GM19239 (cell line): ENCODE measurements at places on chromosomes 7 and 10.

- DNase-seq: peak; percentile 13
Observed at GRCh38 chr7:18356191-18356645, 139.3 kb upstream of the HDAC9 start.

GRCh38 chr10:121531076-121531829 is 67.0 kb downstream of the FGFR2 start:
- DNase-seq: no peak

DNA sequence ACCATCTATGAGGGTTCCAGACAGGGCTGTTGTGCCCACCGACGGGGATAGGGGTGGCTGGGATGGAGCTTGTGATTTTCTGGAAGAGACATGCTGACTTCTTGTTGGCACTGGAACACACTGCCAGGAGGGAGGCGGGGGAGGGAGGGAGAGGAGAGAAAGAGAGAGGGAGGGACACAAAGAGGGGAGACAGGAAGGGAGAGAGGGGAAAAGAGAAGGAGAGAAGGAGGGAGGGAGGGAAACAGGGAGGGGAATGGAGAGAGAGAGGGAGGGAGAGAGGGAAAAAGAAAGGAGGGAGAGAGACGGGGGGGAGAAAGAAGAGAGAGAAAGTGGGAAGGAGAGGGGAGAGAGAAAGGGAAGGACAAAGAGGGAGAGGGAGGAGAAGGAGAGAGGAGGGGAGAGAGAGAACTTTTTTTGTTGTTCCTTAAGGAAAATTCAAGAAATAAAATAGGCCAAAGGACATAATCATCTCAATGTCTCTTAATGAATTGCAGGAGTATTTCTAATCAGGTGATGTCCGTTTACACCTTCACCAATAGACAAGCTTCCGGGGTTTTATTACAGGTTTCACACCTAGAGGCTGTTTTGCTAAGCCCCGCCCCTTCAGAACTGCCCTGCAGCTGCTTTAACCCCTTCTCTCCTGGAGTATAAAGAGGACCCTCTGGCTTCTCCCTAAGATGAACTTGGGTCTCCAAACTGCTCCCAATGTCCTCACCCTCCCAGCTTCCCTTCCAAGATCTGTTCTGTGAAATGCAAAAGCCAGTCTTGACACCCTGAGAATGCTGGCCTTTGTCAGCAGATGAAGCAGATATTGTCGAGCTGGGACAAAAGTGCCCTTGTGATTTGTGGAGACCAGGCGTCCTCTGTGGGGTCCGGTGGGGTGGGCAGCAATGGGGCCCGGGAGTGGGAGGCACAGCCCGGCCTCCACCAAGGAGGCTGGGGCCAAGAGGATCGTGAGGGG is 82.0 kb upstream of the GTF2IRD1 start:
- peak; percentile 55 for DNase-seq

DNA sequence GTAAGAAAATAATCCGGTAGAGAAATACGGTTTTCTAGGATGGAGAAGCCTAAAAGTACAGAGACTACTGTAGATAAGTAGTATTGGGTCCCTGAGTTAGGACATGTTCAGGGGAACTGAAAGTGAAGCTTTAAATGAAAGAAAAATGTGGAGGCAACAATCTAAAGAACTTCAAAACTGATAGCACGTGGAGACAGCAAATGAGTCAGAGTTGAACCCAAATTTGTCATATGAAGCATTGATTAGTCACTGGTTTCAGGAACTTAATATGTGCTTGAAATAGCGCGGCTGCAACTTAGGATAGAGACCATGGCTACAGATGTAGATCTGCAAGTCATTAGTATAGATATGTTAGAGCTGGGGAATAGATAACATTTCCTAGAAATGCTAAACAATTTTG is 1138.6 kb upstream of the SORCS1 start:
- no peak for DNase-seq

GRCh38 chr7:123939784-123940183 is 14.7 kb downstream of the SPAM1 start:
- DNase-seq: no peak

- no peak for DNase-seq
Observed at GRCh38 chr7:154781369-154782303, 221.3 kb downstream of the PAXIP1 start.

GRCh38 chr10:71466330-71466729 is 69.6 kb downstream of the CDH23 start:
- DNase-seq: no peak

- no peak for DNase-seq
Observed at GRCh38 chr7:108770981-108771745, 201.5 kb downstream of the DNAJB9 start.
